ENCODE measurements at places on chromosomes 6 and 20.

- no peak for DNase-seq
Measured at GRCh38 chr20:41786158-41786557, 168.0 kb upstream of the CHD6 start.

GRCh38 chr20:62413896-62414481, 6.9 kb upstream of the CABLES2 start:
- no peak for DNase-seq

DNA sequence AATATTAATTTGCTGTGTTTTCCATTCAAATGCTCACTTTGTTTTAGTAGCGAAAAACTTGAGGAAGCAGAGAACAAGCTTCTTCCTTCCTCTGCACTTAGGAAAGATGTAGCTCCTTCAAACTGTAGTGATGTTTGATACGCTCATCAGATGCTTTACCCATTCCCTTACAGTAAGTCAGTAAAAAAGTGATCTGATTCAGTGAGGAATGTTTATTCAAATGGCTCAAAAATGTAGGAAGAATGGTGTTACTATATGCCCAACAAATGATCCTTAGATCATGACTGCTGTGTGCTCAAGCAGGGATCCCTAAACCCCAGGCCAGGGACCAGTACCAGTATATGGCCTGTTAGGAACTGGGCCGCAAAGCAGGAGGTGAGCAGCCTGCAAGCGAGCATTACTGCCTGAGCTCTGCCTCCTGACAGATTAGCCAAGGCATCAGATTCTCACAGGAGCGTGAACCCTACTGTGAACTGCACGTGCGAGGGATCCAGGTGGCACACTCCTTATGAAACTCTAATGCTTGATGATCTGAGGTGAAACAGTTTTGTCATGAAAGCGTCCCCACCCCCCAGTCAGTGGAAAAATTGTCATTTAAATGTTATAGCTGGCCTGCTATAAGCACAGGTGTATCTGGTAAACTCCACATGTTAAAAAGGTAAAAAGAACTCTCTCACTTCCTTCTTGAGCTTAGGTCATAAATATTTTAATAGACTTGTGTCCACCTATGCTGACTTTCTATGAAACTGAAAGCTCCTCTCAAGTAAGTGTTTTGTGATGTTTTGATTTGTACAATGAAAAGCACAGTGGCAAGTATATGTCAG, 187.2 kb downstream of the FOXC1 start:
- no peak for DNase-seq

GRCh38 chr6:18302561-18303439, 38.5 kb upstream of the DEK start:
- no peak for DNase-seq

DNA sequence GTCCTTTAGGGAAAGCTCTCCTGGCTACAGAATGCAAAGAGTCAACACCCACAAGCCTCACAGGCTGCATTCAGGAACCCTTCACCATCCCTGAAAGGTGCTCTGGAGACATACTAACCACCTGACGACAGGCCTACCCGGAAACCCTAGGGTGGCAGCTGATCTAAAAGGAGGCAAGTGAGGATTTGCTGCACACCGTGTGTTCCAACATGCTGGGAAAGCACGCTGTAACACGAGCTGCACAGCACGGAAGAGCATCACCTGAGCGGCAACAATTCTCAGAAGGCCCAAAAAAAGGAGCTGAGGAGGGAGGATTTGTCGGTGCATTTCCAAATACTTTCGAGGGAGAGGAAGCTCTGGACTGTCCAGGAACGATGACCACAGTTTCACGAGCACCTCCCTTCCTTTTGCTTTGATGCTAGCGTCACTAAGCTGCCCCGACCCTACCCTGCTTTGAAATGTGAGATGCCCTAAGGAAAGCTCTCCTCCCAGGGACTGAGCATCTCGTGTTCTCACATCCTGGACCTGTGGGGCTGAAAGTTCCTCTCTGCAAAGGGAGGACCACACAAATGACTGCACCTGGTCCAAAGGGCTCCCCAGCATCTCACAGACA, 87.0 kb downstream of the PPP1R3G start:
- DNase-seq, result no peak

DNA sequence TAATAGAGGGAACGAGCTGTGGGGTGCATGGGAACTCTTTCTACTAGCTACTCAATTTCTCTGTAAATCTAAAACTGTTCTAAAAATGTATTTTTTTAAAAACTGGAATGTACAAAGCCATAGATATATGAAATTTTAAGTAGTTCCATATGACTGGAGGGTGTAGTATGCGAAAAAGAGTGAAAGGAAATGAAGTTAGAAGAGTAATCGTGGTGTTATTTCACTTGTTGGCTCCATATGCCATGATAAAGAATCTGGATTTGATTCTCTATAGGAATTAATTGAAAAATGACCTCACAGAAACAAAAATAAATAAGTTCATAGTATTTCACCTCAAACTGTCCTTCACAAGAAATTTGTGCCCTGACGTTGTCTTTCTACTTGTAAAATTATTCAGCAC, 500.2 kb downstream of the TENT5A start:
- DNase-seq, result no peak

- DNase-seq, result peak; percentile 81
Measured at GRCh38 chr6:29926413-29927274, 15.7 kb upstream of the HLA-A start.

DNA sequence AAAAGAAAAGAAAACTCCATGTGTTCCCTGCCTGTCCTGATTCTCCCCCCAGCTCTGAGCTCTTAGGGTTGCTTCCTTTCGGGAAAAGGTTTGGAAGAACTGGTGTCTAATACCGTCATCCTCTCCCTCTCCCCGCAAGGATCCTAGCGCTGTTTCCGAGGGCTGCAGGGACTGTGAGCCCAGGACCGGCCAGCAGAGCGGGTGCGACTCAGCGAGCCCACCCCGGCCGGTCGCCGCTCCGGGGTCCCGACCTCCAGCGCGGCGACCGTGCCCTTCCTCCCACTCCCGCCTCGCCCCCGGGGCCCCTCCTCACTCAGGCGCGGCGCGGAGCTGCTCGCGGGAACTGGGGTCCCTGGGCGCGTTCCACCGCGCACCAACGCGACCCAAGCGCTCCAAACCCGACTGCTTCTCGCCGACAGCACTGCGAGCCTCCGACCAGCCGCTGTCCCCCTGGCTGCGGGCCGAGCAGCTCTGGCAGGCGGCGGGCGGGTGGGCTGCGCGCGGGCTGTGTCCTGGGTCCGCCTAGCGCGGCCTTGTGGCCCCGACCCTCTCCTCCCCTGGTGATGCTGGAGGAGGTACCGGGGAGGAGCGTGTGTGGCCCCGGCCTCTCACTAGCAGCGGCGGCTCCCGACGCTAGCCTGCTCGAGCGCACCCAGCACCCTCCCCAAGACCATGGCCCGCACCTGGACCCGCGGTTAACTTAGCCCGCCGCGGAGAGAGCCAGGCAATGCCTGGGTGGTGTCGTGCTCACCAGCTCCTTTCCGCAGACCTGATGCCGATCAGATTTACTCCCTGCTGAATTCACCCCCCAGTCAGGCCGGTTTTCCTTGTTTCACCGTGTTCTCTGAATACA, at the start of gene PLA2G7:
TSS of gene PLA2G7 (minus strand) at position 509 of the 853 bp plus-strand sequence. CDS start 12,484 bp downstream, outside the sequence.
- no peak for DNase-seq

DNA sequence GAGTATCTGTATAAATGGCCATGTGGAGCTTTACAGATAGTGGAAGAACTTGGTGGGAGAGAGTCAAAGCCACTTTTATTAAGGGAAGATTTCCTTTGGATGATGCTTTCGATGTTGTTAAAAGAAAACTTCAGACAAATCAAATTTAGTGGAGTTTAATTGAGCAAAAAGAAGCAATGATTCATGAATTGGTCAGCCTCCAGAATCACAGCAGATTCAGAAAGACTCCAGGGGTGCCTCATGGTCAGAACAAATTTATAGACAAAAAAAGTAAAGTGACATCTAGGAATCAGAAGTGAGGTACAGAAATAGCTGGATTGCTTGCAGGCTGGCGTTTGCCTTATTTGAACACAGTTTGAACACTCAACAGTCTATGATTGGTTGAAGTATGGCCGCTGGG, 5.3 kb upstream of the CGA start:
- DNase-seq, result no peak

- no peak for DNase-seq
Measured at GRCh38 chr20:44118185-44119033, 68.6 kb downstream of the JPH2 start.

- DNase-seq, result no peak
Measured at GRCh38 chr6:132525866-132526265, 12.2 kb upstream of the TAAR9 start.

DNA sequence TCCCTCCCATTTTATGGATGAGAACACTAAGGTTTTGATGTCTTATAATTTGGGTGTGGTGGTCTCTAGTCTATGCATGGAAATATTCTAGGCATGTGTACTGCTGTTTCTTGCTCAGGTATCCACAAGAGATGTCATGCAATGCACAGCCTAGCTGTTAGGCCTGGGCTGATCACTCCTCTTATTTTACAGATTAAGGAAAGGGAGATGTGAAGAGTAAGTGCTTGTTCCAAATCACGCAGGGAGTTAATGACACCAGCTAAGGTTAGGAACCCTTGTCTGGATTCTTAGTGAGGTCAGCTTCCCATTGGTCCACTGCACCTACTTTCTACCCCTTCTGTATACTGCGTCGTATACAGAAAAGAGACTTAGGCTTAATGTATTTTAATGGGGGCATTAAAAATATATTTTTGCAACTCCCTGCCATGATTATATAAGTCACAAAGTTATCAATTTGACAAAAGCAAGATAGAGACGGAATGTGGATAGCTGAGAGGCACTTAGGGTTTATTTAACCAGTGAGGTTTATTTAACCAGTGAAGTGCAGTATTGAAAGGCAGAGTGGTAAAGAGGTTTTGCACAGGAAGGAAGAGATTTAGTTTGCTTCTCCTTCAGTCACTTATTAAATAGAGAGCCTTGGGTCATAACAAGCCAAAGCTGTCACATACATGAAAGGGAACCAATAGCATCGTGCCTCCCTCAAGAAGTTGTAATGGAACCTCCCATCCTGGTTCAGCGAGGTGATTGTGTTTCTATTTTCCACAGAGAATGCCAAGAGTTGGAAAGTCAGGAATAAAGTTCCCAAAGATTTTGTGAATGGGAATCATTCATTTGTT, 95.0 kb upstream of the FAM184A start:
- DNase-seq, result no peak

DNA sequence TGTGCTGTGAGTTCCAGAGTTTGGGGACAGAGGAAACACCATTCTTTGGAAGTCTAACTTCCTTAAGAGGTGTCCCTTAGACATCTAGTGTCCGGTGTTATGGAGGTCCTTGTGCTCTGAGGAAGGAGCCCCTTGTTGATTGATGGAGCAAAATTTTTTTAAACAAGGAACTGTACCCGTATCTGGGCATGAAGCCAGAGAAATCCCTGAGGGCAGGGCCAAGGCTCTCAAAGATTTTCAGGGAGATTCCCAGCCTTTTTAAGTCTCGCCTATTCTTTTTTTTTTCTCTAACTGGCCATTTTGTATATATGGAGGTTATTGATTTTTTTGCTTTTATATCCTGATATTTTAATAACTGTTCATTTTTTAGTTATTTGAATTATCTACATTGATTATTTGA, 45.9 kb downstream of the TRIM38 start:
- no peak for DNase-seq

DNA sequence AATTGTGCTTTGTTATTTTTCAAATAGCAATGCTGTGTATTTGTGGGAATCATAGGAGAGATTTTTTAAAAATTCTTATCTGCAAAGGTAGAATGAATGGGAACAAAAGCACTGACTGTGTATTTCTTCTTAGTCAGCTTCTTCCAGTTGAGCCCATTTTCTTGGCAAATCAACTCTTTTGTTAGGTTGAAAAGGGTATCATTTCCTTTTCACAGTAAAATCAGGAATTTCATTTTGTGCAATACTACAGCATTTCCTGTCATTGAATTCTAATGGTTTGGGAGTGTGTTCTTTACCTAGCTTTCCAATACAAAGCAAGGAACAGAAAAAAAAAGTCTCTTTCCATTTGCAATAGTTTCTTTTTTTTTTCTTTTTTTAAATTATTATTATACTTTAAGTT, 19.0 kb upstream of the EXOC2 start:
- DNase-seq, result no peak

DNA sequence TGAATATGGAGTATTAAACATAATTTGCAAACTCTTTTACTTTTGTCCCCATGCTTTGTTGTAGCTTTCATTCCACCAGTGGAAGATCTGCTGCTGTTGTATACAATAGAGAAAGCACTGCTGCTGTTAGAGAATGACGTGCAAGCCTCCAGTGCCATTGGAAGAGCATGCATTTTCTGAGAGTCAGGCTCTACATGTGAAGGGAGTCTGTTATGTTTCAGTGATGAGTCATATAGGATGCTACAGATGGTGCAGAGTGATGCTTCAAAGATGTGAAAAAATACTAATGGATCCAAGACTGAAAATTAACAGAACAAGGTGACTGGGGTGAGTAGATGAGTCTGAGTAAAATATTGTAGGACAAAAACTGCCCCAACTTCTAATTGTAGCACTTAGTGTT, 22.4 kb upstream of the BACH2 start:
- no peak for DNase-seq

- no peak for DNase-seq
Measured at GRCh38 chr6:81226957-81227356, 525.5 kb downstream of the TENT5A start.

- no peak for DNase-seq
Measured at GRCh38 chr6:84151669-84152068, 75.8 kb downstream of the CEP162 start.

GRCh38 chr20:63164484-63165355, 51.2 kb downstream of the YTHDF1 start:
- DNase-seq, result no peak

GRCh38 chr20:5215672-5216304, 89.0 kb downstream of the CDS2 start:
- DNase-seq, result no peak

- DNase-seq, result no peak
Measured at GRCh38 chr6:1125297-1125696, 186.6 kb upstream of the FOXQ1 start.

DNA sequence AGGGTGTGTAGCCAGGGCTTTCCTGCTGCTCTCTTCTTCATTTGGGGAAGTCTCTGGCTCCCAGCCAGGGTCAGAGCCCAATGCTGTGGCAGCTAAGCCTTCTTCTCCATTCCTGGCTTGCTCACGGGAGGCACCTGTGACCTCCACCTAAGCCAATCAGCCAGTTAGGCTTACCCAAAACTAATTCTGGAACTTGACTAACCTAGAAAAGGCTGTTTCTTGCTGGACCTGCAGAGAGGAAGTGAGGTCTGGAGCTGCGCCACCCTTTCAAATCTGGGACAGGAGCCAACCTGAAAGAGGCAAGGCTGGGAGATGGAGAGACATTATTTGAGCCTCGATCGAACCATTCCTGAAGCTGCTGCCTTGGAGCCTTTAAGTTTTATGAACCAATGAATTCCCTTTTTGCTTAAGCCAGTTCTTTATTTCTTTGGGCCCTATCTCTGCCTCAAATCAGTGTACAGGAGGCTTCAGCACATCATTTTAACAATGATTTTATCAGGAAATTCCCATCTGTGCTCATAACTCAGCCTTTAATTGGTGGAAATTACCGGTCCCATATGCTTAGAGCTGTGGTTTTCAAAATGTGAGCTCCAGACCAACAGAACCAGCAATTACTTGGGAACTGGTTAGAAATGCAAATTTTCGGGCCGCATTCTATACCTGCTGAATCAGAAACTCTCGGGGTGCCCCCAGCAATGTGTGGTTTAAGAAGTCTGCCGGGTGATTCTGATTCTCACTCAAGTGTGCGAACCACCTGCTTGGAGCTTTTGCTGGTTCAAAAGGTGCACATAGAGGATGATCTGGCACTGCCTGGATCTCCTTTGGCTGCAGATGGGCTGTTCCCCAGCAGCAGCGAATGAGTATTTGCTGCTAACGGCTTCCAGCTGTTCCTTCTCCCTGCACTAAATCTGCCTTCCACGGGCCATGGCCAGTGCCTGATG, 97.4 kb upstream of the RNF24 start:
- no peak for DNase-seq
